ENCODE measurements at places on chromosomes 12 and 14. TPM values are rescaled to one million over a fixed set of nuclear protein-coding genes. Genes with fewer than 3 reads are reported as not detected.

The TBX3 gene
- total RNA-seq, result 2.0 TPM

The PTPRB gene
- total RNA-seq, result 1.6 TPM

The PTGR2 gene
- 4.8 TPM for total RNA-seq

The SYNDIG1L gene
- not detected for total RNA-seq

The ARF6 gene
- total RNA-seq, result 121 TPM

The NANOG gene
- not detected for total RNA-seq

The TAMALIN gene
- 2.9 TPM for total RNA-seq

The SDSL gene
- total RNA-seq, result 6.3 TPM

The ASPG gene
- not detected for total RNA-seq

The WNT1 gene
- total RNA-seq, result not detected

The GPR68 gene
- total RNA-seq, result 1.8 TPM

Data from epithelial cell of proximal tubule (primary cell).